ENCODE measurements at places on chromosomes 1 and 21.

GRCh38 chr1:147486876-147487656, 54.2 kb upstream of the BCL9 start:
- DNase-seq = no peak

DNA sequence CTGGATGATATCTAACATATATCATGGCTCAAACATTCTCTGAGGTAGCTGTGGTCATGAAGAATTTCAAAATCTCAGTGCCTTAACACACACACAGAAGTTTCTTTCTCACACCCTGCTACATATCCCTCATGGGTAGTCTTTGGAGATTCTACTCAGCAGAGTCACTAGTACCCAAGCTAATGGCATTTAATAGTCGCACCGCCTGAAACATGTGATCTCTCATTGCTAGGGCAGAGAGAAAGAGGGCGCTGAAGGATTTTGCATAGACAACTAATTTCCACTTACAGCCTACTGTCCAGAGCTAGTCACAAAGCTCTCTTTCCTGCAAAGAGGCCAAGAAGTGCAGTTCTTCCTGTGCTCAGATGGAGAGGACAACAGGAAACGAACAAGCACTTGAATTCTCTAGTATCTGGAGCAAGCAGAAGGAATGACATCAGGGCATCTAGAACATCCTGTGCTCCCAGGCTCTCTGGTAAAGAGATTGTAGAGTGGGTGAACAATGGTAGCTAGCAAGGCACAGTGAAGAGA, 183.4 kb upstream of the PTBP2 start:
- no peak for DNase-seq

DNA sequence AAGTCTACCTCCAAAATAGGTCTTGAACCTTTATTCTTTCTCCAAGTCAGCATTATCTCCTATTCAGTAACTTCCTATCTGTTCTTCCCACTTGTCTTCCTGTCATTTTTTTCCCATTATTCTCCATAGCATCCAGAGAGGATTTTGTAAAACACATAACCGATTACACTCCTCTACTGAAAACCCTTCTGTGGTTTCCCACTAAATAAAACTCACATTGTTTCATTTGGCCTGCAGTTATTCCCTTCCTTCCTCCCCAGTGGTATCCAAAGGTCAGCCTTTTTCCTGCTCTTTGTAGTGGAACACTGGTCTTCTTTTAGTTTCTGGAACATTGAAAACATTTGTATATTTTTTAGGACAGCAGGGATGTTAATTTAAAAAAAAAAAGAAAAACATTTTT, 266.0 kb downstream of the GPR52 start:
- DNase-seq = no peak

DNA sequence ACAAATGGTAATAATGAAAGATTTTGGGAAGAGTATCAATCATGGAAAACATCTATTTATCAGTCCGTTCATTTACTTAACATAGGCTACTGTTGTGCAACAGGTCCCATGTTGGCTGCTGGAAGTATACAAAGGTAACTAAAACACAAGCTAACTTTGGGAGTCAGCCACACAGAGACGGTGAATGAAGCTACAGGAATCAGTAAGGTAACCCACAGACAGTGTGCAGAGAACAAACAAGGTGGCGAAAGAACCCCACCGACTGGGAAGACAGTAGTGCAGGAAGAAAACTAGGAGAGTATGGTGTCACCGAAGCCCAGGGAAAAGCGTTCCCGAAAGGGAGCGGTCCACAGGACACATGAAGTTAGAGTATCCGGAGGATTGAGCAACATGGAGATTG, 342.3 kb downstream of the SMYD3 start:
- no peak for DNase-seq

DNA sequence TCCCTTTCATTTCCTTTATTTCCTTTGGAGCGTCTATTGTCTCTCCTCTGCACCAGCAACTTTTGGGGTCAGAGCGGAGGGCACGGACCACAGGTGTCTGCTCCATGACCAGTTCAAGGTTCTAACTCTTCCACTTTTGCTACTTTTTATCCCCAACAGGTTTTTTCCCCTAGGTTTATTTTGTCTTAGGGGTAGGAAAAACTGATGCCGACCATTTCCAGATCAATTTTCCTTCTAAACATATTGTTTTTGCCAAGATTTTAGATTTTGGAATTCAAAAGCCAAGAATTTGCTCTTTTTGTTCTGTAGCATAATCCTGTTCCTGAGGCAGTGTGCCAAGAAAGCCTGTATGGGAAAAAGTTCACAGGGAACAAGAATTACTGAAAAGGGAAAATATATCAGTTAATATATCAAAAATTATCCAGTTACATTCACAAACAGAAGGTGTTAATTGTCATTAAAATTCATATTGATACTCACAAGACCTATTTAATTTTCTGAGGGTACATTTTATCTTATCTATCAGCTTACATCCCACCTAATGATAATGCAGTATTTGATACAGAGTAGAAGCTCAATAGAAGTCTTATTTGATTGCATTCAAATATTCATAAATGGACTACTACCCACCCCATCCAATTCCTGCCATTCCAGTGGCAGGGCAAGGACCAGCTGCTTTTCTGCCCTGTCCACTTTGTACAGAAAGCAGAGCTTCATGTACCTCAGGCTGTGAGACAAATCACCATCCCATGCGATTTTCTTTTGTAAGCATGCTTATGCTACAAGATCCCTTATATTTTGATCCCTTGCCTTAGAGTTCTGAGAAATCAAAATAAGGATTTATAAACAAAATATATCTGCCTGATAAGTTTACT, 31.2 kb downstream of the TSEN15 start:
- DNase-seq = no peak

DNA sequence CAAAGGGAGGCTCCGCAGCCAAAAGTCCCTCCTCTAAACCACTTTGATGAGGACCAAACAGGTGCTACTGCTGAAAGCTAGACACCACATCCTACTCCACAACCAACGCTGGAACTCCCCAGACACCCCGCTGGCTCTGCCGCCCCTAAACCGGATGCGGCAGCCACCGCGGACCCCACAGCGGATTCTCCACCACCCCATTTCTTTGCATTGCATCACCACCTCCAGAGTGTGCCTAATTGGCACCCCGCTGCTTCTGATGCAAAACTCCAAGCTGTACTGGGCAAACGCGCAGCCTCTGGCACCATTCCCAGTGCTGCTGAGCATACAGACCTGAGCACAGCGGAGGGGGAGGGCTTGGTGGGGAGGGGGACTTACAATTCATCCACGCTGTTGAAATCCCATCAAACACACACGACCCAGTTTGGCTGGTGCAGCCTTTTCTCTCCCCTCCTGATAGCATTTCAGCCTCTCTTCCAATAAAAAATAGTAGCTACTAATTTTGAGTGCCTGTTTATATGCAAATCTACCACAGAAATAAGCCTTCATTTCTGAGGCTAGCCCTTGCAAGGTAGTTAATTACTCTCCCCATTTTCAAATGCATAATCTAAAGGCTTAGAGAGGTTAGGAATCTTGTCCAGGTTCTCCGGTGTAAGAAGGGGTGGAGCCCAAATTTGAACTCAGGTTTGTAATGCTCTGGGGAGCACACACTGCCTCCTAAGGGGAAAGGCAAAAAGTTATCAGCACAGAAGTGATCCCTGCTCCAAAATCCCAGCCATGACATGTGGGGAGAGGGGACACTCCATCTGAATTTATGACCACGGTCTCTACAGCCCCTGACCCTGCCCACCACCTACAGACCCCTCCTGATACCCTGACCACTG, 12.2 kb upstream of the RGS16 start:
- DNase-seq = peak; percentile 69

DNA sequence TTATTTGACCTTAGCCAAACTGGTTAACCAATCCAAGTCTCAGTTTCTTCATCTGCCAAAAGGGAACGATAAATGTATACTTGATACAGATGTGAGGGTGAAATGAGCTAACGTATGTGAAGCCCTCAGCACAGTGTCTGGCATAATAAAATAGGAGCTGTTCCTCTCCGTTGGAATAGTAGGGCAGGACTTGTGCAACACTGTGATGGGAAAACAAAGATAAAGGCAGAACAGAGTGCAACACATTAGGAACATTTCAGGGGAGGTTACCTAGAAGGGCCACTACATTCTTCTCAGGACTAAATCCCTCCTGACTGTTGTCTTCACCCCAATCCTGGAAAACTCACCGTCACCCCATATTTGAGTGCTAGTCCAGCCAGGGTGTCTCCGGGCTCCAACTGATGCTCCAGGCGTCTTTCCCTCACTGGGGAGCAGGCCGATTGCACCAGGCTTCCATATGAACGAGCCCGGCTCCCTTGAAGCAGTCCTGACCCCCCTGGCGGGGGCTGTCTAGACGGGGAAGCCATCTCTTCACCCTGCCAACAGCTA, 896 bp downstream of the LYSMD1 start:
- no peak for DNase-seq

GRCh38 chr1:192892934-192893333, 84.1 kb downstream of the RGS2 start:
- DNase-seq = no peak

- DNase-seq = no peak
Measured at GRCh38 chr1:177174921-177175634, 4.3 kb downstream of the BRINP2 start.

GRCh38 chr1:151251656-151252470, 2.7 kb upstream of the PSMD4 start:
- DNase-seq = peak; percentile 55

DNA sequence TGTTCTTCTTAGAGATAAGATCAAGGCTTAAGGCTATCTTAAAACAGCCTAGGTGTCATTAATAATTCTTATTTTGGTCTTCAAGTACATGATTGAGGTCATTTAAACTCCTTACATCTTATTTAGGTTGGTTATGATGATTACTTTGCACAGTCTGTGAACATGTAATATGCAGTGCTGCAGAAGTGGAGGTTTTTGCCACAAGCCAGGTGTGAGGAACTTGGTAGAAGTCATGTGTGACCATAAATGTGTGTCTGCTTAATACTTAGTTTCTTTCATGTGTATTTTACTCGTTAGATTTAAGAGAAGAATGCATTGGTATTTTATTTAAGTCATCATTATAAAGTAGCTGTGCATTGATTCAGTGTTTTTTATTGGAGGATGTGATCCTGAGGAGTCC, 10.1 kb downstream of the ATG4C start:
- no peak for DNase-seq

GRCh38 chr21:22399681-22400514, 1401.7 kb downstream of the NCAM2 start:
- no peak for DNase-seq

- DNase-seq = no peak
Measured at GRCh38 chr1:52166996-52167753, 25.3 kb downstream of the ZFYVE9 start.

GRCh38 chr1:156992215-156992614, 53.3 kb downstream of the ARHGEF11 start:
- DNase-seq = no peak

- no peak for DNase-seq
Measured at GRCh38 chr1:234737967-234738314, 128.0 kb upstream of the IRF2BP2 start.

GRCh38 chr1:186775881-186776560, 52.7 kb upstream of the PLA2G4A start:
- DNase-seq = no peak

DNA sequence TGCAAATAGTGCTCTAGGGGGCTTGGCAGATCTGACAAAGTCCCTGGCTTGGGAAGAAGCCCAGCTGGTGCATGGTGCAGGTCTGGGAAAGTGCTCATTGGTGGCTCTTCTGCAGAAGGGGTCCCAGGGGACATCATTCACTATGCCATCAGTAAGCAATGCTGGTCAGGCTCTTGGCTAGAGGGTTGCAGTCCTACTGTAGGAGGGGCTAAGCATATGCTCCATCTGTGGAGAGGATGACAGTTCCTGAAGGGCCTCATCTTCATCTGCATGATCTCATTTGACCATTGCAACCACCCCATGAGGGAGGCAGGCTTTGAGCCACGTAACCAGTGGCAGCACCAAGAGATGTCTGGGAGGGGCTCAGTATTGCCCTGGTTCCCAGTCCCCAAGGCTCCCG, 31.5 kb upstream of the VASH2 start:
- DNase-seq = no peak

GRCh38 chr1:199549421-199549820, 478.1 kb upstream of the NR5A2 start:
- no peak for DNase-seq

DNA sequence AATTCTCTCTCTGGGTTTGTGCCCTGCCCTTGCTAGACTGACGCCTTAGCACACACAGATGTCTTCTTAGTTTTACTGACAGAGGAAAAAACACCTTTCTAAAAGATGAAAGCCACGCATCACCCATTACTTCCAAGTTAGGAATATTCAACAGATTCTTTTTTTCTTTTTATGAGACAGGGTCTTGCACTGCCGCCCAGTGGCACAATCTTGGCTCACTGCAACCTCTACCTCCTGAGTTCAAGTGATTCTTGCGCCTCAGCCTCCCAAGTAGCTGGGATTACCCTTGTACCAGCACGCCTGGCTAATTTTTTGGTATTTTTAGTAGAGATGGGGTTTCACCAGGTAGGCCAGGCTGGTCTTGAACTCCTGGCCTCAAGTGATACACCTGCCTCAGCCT, 169.2 kb downstream of the APP start:
- DNase-seq = no peak

GRCh38 chr21:14308234-14308633, 74.7 kb downstream of the HSPA13 start:
- DNase-seq = no peak

GRCh38 chr1:99851850-99852454, 1.8 kb downstream of the AGL start:
- DNase-seq = no peak

DNA sequence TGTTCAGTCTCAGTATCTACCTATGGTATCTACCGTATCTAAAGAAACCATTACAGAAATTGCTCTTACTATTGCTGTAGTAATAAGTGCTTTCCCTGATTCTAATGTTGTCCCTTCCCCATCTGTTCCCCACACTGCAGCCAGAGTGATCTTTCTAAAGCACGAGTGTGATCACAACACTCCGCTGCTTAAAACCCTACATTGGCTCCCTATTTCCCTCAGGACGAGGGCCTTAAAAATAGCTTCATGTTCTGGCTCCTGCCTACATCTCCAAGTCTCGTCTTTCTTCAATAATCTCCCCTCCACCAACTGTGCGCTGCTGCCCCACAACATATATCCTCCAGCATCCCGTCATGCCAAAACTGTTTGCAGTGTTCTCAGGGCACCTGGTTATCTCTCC, 150.6 kb downstream of the SDCCAG8 start:
- DNase-seq = no peak

- DNase-seq = no peak
Measured at GRCh38 chr1:57102561-57103326, 136.9 kb upstream of the C8B start.

DNA sequence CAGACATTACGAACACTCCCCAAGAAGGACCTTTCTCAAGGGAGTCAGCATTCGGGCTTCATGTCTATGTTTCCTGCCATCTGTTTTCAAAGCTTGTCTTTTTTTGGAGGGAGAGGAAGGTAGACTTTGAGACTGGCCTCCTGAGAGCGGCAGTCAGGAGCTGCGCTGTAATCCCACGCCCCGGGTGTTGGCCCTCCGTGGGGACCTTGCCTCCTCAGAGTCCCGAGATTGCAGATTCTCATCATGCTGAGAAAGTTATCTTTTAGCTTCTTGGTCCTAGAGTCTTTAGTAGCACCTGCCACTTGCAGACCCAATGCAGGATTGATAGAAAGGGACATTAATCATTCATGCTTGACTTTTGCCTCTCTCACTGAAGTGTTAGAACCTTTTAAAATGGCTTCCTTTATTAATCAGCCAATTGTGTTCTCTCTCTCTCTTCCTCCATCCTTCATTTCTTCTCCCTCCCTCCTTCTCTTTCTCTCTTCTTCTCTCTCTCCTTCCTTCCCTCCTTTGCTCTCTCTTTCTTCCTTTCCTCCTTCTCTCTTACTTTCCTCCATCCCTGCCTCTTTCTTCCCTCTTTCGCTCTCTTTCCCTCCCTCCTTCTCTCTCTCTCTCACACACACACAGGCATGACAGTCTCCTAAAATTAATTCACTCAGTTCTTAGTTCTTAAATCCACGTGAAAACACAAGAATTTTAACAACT, 25.2 kb upstream of the GNPAT start:
- no peak for DNase-seq

All from activated CD4-positive, alpha-beta T cell treated with anti-CD3 and anti-CD28 coated beads, Interleukin-2, amount 50 U/mL, for 4 hours (primary cell).